ENCODE measurements at places on chromosomes 12 and 14.

GRCh38 chr14:22152161-22152870, 436.7 kb downstream of the DAD1 start:
- no peak for DNase-seq

- DNase-seq = no peak
Observed at GRCh38 chr12:73181244-73181643, 909.1 kb downstream of the TRHDE start.

DNA sequence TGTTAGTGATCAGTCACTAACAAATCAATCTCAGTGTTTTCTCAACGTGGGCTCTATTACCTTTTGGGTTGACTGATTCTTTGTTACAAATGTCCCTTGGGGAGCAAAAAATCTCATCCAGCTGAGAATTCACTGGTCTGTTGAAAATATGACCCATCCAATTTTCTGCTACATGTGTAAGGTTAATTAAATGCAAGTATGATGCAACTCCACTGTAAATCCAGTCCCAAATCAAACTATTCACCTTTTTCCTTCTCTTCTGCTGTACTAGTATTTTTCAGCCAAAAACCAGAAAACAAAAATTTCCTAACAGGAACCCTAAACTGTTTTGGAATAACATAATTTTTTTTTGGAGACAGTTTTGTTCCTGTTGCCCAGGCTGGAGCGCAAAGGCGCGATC, 2.2 kb downstream of the ERH start:
- no peak for DNase-seq

- DNase-seq = no peak
Observed at GRCh38 chr14:96088911-96089310, 49.7 kb downstream of the C14orf132 start.

DNA sequence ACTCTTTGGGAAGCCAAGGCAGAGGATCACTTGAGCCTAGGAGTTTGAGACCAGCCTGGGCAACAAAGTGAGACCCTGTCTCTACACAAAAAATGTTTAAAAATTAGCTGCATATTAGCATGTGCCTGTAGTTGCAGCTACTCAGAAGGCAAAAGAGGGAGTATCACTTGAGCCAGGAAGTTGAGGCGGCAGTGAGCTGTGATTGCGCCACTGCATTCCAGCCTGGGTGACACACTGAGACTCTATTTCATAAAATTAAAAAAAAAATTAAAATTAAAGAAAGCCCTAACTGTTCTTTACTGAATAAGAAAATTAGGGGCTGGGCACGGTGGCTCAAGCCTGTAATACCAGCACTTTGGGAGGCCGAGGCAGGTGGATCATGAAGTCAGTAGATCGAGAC, 27.0 kb downstream of the SENP1 start:
- DNase-seq = no peak

- DNase-seq = no peak
Observed at GRCh38 chr14:101789222-101789621, 27.7 kb downstream of the PPP2R5C start.

- DNase-seq = no peak
Observed at GRCh38 chr12:41962171-41962572, 182.5 kb downstream of the GXYLT1 start.

- no peak for DNase-seq
Observed at GRCh38 chr12:28096649-28097048, 93.6 kb upstream of the CCDC91 start.

DNA sequence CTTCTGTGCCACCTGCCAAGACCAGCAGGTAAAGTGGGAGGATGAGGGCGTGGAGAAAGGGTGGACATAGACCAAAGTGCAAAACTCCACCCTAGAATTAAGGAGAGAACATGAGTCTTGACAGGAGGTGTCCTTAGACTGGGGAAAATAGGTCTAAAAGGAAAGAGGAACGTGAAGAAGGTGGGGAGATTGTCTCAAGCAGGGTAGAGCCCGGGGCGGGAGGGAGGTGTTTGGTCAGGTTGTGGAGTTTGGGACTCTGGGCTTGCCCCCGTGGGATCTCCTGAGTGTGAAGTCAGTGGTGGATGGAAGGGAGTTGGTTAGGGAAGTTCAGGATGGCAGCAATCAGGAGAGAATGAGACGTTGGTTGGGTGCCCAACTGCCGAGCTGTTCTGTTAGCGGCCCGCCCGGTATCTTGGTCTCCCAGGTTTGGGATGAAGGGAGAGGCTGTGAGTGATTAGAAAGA, 386 bp downstream of the DGKA start:
- no peak for DNase-seq

DNA sequence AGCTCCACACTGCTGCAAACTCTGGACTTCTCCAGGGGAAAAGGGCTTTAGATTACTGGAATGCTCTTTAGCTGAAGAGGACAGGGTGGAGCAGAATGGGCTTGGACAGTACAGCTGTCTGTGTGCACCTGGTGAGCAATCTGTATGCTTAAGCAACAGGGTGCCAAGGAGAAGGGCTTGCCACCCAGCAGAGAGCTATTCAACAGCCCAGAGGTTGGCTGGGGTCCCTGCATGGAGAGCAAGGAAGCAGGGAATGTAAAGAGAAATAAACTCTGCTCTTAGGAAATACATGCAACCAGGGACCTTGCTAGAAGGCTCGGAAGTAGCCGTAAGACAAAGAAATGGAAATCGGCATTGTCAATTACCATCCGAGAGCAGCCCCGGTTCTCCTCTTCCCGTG, 53.0 kb upstream of the CORO1C start:
- no peak for DNase-seq

DNA sequence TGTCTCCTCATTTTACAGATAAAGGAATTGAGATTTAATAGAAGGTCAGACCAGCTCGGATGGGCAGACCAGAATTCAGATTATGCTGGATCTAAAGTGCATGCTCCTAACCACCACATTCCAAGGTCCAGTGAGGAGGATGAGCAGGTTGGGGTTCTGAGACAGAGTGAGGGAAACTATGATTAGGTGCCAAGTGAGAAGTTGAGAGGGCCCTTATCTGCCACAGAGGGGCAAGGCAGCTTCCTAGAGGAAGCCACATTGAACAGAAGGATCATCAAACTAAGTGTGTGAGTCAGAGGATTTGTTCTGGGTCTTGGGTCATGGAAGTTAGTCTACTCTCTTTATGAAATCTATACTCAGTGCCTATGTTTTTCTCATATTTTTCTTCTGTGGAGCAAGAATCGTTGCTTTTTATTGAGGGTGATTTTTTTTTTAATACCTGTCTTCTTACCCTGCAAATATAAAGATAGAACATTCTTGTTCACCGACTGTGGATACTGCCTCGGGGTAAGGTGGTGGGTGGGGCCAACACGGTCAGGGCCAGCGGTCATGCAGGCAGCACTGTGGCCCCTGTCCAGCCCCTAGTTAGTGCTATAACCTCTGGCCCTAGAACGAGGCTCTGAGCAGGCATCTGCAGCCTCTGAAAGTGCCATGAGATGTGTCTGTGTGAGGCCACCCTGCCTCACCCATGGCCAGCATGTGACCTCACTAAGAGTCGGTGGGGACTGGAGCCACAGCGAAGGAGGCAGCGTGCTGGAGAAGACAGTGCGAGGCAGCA, 55.6 kb upstream of the PTHLH start:
- DNase-seq = no peak

All from vagina (tissue), 2 donors.